ENCODE measurements at places on chromosomes 12 and 14. TPM values are rescaled to one million over a fixed set of nuclear protein-coding genes. Genes with fewer than 3 reads are reported as not detected.

- no peaks in the 10 kb centered on the region for H3K36me3 ChIP-seq
- no peak overlapping the region for H3K27ac ChIP-seq
- H3K4me3 ChIP-seq: no peak overlapping the region
- no peaks in the 10 kb centered on the region for H3K27me3 ChIP-seq
- no peaks in the 10 kb centered on the region for H3K4me1 ChIP-seq
These were observed 348.8 kb downstream of the TMEM117 start for GRCh38 chr12:44184499-44185206.

DNA sequence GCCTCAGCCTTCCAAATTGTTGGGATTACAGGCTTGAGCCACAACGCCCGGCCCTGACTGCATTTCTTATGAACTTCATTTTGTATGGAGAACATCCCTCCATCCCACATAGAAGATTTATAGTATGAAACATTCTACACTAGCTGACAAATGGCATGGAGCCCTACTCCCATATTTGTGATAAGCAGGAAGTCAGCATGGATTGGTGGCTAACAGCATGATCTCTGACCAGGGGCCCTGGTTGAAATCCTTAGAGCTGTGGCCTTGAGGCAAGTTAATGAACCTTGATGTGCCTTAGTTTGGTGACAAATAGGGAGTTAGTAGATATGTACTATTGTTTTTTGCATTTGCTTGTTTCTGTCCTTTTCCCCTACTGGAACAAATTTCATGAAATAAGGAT, 12.3 kb downstream of the IFI27L1 start:
- H3K4me3 ChIP-seq: no peak overlapping the region
- no peaks in the 10 kb centered on the region for H3K4me1 ChIP-seq
- peak overlapping the region; percentile 25 for H3K27ac ChIP-seq

GRCh38 chr12:17949558-17950141, 140.3 kb downstream of the RERGL start:
- H3K27me3 ChIP-seq: no peaks in the 10 kb centered on the region
- H3K27ac ChIP-seq: no peak overlapping the region
- no peaks in the 10 kb centered on the region for H3K36me3 ChIP-seq
- DNase-seq: no peak
- no peaks in the 10 kb centered on the region for H3K4me1 ChIP-seq

DNA sequence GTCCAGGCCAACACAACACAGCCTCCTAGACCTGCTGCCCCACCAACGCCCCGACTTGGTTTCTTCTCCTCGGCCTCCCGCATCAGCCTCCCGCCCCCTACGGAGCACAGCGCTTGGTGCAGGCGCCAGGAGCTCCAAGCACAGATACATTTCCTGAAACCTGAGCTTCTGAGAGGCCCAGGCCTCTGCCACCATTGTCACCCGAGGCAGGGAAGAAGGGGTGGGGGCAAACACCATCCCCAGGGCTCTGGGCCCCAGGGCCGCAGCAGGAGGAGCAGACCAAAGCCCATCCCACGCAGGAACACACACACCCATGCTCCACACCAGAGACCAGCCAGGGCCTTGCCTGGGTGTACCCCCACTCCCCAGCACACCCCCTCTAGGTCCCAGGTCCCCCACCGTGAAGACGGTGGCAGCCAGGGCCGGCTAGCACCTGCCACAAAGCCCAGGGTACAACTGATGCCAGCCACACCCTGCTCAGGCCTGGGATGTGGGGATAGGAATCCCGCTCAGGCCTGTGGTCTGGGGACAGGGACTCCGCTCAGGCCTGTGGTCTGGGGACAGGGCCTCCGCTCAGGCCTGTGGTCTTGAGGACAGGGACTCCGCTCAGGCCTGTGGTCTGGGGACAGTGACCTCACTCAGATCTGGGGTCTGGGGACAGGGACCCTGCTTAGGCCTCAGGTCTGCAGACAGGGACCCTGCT, 5.4 kb downstream of the JAG2 start:
- H3K36me3 ChIP-seq: no peaks in the 10 kb centered on the region
- H3K27ac ChIP-seq: no peak overlapping the region
- H3K4me1 ChIP-seq: no peaks in the 10 kb centered on the region
- H3K4me3 ChIP-seq: no peak overlapping the region
- no peak for DNase-seq

The TEX52 gene
- total RNA-seq: not detected

DNA sequence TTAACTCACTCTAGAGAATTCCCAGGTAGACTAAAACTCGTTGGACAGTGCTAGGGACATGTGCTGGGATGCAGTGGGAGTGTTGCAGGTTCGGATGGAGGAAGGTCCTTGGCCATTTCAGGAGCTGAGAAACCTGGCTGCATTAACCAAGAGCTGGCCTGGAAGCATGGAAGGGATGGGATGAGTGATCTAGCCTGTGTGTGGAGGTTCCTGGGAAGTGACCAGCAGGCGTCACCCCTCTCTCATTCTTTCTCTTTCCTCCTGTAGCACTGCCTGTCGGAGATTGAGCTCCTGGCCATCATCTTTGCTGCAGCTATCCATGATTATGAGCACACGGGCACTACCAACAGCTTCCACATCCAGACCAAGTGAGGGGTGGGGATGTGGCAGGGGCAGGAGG, 15.6 kb downstream of the PPP1R1A start:
- H3K27ac ChIP-seq: no peak overlapping the region
- H3K36me3 ChIP-seq: no peaks in the 10 kb centered on the region
- H3K27me3 ChIP-seq: no peaks in the 10 kb centered on the region
- peaks cover 30% of the 10 kb centered on the region for H3K4me1 ChIP-seq
- no peak for DNase-seq

GRCh38 chr14:81275305-81276072, 54.7 kb upstream of the GTF2A1 start:
- H3K36me3 ChIP-seq: peaks cover 12% of the 10 kb centered on the region
- DNase-seq: no peak
- H3K27me3 ChIP-seq: no peaks in the 10 kb centered on the region
- peaks cover 41% of the 10 kb centered on the region for H3K4me1 ChIP-seq
- peak overlapping the region; percentile 36 for H3K4me3 ChIP-seq
- H3K27ac ChIP-seq: peak overlapping the region; percentile 78
